ENCODE measurements at places on chromosomes 13 and 19. TPM values are rescaled to one million over a fixed set of nuclear protein-coding genes. Genes with fewer than 3 reads are reported as not detected.

The ATP11A gene
- 5.0 TPM for polyA plus RNA-seq

The FAM83E gene
- not detected for polyA plus RNA-seq

The FBN3 gene
- polyA plus RNA-seq: not detected

The POLR1D gene
- polyA plus RNA-seq: 237 TPM

The IGFL1 gene
- polyA plus RNA-seq: not detected

The VAV1 gene
- 22.7 TPM for polyA plus RNA-seq

The PCDH17 gene
- polyA plus RNA-seq: not detected

The ZNF146 gene
- 54.5 TPM for polyA plus RNA-seq

The R3HDM4 gene
- 282 TPM for polyA plus RNA-seq

The DUS3L gene
- polyA plus RNA-seq: 38.3 TPM

The KRTDAP gene
- polyA plus RNA-seq: not detected

The DNAJC15 gene
- 36.5 TPM for polyA plus RNA-seq

The ATXN8OS gene
- not detected for polyA plus RNA-seq

The LPAR2 gene
- polyA plus RNA-seq: 48.5 TPM

The ZNF530 gene
- polyA plus RNA-seq: 4.8 TPM

DNA sequence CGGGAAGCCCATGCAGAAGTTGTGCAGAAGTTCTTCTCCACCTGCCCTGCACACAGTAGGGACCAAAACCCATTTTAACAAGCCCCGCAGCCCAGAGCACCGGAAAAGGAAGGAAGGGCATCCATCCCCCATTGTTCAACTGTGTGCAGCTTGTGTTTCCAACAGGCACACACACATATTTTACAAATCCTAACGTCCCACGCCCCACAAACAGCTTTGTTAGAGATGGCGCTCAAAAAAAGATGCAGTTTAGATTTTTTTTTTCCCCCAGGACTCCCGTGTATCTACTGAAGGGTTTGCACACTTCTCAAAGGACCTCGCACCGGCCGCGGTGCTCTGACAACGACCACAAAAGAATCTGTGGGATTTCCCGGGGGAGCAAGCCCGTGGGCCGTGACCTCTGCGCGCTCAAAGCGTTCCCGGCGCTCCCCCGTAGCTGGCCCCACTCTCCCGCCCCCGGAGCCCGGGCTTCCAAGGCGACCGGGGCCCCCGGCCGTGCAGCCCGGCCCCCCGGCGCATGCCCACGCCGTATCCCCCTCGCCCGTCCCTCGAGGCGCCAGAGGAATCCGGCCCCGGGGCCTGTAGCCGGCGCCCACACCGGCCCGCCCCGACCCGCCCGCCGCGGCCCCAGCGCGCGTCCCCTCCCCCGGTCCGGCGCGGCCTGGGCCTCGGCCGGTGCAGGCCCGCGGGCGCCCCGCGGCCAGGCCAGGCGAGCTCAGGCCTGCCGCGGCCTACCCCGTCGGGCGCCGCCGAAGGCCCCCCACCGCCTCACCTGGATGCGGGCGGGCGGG lies 523 bp downstream of the ELAVL1 start:
- peak; percentile 12 for DNase-seq

- DNase-seq: no peak
Observed at GRCh38 chr13:44298314-44298713, 75.3 kb upstream of the SERP2 start.

DNA sequence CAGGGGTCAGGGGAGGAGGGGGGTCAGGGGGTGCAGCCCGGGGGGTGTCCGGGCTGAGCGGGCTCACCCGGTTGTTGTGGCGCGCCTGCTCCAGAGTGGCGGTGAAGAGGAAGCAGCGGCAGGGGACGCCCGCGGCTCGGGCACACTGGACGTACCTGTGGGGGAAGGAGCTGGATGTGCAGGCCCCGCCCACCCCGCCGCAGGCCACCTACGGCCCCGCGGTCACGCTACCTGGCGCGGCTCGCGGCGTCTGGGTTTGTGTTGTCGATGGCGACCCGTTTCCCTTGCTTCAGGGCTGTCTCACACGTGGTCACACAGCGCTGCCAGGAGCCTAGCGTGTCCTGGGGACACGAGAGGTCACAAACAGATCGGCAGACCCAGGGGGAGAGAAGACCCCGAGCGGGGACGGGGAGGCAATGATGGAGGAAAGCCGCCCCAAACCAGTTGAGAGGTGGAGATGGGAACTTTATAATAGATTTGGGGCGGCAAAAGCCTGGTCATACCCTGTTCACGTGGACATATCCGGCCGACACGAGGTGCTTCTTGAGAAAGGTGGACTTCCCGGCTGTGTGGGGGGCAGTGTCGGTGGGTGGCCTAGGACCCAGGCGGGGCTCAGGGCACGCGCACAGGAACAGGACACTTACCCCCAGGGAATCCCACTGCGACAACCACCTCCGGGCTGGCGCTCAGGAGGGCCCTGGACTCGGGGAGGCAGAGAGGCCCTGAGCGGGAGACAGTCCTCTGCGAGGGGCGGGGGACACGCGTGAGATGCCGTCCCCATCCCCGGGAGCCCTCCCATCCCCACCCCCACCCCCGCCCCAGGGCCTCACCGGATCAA lies 5.6 kb downstream of the PNKP start:
- no peak for DNase-seq

GRCh38 chr19:29449371-29449770 lies 76.4 kb upstream of the VSTM2B start:
- no peak for DNase-seq

- DNase-seq: no peak
Observed at GRCh38 chr13:82467626-82468025, 1414.6 kb downstream of the SLITRK1 start.

DNA sequence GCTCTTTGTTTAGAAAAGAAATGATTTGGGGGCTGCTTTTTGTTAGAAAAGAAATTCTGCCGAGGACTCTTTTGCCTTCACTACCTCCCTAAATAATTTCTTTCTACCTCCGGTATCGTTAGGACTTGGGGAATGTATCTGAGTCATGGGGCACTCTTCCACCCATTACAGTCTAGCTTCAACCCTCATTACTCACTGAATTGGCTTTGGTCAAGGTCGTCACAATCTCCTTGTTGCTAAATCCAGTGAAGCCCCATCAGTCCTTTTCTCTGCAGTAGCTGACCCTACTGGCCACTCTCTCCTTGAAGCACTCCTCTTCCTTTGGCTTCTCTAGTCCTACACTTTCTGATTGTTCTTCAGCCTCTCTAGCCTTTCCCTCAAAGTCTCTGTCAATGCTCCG lies 34.0 kb downstream of the WDR87 start:
- no peak for DNase-seq

DNA sequence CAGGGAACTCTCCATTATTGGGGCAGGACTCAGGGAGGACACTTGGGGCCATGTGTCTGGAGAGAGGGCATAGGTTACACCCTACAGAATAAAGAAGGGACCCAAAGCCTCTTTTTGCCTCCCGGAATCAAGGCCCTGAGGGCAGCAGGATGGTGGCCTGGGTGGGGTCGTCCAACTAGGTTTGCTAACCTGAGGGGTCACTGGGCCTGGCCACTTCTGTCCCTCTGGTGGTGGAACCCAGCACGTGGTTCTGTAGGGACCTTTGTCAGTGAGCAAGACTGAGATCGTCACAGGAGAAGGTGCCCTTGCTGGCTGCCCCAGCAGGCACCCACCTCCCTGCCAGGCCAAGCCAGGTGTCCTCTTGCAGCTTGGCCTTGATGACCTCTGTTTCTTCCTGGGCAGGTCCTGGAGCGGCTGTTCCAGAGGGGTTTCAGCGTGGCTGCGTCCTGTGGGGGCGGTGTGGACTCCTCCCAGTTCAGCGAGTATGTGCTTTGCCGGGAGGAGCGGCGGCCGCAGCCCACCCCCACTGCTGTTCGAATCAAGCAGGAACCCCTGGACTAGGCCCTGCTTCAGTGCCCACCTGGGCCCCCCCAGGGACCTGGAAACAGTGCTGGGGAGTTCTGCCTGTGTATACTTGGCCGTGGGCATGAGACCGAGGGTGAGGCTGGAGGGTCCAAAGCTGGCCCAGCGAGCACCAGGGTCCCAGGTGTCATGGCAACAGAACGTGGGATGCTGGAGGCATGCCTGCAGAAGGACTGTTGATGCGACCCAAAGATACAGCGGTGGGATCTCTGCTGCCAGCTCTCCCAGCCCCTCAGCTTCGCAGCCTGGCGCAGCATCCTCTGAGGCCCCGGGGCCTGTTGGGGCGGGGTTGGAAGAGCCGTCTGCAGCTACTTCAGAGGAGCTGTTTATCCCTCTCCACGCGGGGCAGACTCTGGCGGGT lies 16.0 kb downstream of the KCTD15 start:
- DNase-seq: no peak

DNA sequence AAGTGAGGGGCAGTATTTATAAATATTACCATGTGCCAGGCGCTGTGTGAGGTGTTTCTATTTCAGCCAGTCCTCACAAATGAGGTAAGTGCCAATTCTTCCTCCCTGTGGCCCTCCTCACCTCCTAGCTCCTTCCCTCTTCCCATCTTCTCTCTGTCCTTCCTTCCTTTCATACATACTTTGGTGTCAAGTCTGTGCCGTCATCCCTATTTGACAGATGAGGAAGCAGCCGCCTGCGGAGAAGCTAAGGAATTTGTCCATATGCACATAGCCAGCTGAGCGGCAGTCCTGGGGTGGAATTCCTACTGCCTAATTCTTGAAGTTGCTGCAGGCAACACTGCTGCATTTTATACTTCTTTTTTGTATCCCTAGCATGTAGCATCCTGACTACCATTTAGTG lies 150.8 kb downstream of the B3GLCT start:
- no peak for DNase-seq

DNA sequence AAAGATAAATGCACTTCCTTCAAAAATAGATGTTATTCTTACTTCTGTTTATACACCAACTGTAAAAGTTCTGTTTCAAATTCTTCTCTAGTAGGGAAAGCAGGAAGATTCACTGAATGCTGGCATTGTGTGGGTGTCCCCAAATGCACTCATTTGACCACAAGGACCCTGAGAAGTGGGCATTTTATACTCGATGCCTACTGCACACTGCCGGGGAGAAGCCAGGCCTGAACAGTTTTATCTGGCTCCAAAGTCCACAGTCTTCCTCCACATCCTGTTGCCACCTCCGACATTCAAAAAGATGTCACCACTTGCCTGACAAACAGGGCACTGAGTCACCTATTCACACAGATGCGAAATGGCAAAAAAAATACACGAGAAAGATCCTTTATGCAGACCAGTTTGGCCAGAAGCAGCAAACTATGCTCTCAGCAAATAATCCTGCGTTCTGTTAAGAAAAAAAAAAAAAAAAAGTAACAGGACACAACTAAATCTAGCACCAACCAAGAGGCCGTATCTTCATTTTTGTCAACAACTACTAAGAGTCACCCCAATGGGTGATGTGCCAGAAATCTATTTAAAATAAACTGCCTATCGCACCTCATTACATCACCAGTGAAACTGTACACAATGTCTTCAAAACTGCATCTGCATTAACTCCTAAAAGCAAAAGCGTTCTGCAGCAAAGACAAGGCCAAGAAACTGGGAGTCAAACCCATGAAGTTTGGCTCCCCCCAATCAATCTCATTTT lies 6.2 kb downstream of the ZC3H4 start:
- peak; percentile 68 for DNase-seq

All from CD4-positive, CD25-positive, alpha-beta regulatory T cell (primary cell).